Naive B cell (primary cell): ENCODE measurements at places on chromosomes 11 and 22.

DNA sequence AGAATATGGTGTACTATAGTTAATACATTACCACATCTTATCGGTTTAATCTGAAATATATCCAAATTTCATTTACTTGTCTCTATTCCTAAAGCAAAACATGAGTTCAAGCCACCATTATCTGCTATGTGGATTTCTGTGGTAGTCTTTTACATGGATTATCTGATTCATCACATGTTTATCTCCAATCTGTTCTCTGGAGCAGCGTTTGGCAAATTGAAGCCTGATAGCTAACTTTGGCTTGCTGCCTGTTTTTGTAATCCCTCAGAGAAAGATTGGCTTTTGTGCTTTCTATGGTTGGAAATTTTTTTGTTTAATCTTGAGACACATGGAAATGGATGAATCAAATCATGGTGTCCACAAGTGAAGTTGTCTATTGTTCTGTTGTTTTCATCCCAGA is 274.3 kb downstream of the JRKL start:
- DNase-seq = no peak

DNA sequence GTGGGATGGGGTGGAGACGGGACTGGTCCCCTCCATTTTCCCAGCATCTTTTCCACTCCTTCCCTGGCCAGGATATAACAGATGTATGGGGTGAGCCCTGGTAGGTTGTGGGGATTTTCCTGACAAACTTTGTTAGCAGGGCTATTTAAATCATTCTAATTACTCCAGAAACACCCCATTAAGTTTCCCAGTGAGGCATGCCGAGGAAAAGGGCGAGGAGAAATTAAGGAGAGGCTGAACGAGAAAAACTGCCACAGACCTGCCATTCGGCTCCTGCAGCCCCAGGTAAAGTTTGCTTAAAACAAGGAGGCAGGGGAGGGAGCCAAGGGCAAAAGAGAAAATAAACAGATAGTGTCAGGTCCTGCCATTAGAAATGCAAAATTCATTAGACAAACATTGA is 428.2 kb downstream of the BUD13 start:
- no peak for DNase-seq

- DNase-seq = no peak
Measured at GRCh38 chr11:1006762-1007161, 29.8 kb downstream of the MUC6 start.

- no peak for DNase-seq
Measured at GRCh38 chr11:27705873-27706820, 5.9 kb upstream of the BDNF start.
